Activated T-helper 1 cell treated with Interleukin-2 at 50 U/mL for 16 hours (primary cell): ENCODE measurements at places on chromosomes 6 and 20.

DNA sequence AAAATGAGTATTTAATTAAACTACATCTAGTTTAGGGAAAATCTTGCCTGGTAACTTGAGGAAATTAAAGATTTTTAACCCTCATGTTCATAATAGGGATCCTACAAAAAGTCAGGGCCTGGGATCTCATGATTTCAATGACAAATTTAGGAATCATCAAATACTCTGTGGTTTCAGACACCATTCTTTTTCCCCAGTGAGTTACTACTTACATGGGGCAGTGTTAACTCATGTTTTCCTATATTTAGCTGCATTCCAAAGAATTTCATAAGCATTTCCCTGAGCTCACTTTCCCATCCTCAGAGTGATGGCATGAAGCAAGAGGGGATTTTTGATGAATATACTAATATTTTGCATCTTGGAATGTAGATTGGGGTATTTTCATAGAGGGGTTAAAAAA, 321.7 kb downstream of the CENPW start:
- DNase-seq: no peak

DNA sequence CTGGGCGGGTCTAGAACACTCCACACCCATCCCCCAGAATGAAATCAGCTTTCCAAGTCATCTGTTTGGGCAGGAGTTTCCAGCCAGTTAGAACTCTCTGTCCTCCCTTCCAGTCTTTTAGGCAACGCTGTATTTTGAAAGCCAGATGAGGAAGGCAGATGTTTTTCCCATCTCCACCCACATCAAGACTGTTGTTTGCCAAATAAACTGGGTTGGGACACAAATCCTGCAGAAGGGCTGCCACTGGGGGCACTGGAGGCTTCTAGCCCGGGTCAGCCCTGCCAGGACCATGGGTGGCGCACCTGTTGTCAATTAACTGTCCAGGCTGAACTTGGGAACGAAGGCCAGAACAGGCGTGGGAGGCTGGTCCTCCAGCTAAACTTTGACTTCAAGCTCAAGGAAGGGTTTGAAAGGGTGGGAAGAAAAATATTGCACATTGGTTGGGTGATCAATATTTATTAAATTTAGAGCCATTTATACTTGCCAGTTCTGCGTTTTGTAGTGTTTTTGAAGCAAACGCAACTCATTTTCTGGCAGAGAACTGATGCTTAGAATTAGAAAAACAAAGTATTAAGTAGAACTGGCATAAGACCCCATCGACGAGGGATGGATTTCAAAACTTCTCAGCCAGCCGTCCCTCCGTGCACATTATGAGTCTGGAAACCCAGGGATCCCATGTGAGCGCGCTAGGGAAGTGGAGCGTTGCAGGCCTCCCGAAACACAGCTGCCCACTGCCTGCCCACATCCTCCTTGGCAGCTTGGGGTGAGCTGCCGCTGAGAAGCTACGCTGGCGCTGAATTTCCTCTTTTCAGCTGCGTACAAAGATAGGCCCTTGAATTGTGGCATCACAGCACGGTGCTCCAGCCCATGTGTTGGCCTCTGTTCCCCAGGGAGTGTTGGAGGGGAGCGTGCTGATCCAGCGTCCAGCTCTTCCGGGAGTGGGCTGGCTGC, 297.4 kb downstream of the QKI start:
- no peak for DNase-seq

DNA sequence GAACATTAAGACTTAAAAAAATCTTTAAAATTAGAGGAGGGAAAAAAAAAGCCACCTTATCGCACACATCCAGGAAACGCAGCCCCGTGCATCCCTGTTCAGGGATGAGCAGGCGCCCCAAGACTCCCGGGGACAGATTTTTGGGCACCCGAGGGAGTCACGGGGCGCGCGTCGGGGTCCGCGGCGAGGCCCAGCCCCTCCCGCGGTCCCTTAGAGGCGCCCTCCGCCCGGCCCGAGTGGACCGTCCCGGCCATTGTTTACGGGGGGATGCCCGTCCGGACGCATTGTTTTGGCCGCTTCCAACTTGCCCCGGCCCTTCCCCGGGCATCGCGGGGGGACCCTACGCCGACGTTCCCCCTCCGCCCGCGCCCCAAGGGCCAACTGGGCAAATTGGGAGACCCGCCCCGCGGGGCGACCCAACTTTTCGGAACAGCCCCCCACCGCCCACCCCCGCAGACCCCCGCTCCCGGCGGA, 610 bp downstream of the ZNF217 start:
- no peak for DNase-seq

DNA sequence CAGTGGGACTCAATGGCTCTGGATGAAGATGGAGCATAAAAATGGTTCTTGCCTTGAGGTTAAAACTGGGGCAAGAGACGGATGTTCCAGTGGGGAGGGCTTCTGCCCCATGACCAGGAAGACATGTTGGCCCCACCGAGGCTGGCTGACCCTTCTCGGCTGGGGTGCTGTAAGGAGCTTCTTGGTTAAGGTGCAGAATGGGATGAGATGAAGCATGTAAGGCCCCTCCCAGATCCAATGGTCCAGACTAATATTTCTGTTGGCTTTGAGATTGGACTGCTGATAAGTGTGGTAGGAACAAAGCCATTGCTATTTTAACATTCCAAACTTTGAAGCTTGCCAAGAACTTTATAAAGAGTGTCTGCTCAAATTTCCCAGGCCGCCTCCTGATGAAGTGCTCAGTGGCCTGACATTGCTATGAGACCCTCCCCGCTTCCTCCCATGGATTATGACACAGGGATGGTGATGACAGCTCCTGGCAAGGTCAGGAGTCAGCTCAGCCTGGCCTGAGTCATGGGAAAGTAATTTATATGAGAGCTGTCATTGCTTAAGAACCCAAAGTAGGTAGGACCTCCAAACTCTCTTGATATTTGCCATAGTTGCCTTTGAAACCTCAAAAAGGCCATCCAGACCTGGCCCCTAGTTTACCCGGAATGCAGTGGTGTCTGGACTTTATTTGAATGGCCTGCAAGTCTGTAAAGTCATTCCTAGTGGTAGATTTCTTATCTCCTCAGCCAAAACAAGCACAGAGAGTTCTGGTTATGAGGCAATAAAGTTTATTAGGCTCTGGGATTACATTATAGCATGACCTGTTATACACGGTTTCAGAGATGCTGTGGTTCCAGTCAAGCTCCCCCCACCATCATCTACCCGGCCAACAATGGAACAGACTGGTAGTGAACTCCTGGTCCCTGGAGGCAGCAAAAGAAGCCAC, 55.2 kb downstream of the TGM2 start:
- DNase-seq: no peak

- DNase-seq: no peak
Measured at GRCh38 chr6:109298605-109299264, 83.5 kb downstream of the CD164 start.

- DNase-seq: no peak
Measured at GRCh38 chr6:36783603-36784375, 55.5 kb downstream of the CPNE5 start.

GRCh38 chr6:133778414-133779130, 110.3 kb upstream of the TCF21 start:
- no peak for DNase-seq

GRCh38 chr6:55668591-55668990, 89.6 kb upstream of the HMGCLL1 start:
- no peak for DNase-seq

DNA sequence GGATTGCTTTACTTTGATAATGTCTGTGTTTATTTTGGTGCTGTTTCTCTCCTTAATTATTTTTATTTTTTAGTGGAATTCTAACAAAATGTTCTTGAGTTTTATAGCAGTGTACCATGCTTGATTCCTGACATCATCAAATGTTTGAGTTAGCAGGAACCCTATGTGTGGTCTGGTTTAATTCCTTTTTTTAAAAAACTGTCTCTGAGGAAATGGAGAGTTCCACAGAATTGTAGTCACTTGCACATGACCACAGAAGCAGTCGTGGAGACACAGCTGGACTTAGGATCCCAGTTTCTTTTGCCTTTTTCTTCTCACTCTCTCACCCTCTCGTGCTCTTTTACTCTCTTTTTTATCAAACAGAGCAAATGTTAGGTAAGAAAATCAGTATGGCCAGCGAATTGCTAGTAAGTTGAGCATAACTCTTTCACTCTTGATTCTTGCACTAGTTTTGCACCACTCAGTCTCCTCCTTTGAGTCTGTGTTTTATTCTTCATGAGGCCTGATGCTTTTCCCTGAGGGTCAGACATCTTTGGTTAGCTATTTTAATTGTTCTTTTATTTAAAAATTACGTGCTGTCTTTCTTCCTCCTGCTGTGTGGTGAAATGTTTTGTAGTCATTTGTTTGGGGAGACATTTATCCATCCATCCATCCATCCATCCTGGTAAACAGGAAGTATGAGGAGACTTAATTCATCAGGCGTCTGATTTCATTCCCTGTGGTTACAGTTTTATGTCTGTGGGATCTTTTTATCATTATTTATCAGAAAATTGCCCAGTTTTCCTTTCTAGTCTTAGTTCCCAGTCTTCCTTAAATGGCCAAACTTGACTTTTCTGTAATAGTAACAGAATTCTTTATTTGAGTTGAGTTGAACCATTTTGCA, 83.0 kb downstream of the SCAF8 start:
- no peak for DNase-seq

DNA sequence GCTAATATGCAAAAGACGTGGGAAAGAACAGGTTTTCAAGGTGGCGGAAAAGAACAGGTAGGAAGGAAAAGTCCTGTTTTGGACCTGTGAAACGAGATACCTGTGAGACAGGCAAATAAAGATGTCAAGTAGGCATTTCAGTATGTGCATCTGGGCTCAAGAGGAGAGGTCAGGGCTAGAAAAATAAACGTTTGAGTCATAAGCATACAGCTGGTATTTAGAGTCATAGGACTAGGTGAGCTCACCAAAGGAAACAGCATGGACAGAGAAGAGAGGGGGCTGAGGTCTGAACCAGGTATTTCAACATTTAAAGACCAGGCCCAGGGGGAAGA, 14.9 kb downstream of the MTFR2 start:
- DNase-seq: no peak

DNA sequence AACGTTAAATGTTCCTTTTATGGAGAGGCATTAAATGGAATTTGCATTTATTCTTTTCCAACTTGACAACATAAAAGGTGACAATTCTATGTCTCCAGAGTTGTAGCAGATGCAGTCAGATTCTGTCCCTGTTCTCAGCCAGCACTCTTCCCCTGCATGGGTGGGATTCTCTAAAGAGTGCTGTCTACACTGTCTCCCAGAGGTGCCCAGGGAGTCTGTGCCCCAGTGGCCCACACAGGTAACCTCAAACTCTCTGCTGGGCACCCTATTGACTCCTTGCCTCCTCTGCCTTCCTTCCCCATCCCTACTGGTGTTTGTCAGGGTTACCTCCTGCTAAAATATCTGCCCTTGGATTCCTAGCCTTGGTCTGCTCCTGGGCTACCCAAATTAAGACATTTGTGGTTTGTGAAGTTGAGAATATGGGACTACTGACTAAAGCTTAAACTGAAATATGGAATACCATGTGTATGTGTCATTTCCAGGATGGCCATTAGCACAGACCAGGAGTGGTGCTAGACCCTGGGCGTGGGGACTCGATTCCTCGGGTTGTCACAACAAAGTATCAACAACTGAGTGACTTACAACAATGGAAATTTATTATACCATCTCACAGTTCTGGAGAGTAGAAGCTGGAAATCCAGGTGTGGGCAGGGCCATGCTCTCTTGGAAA, 284.7 kb downstream of the CDH26 start:
- DNase-seq: no peak

- DNase-seq: no peak
Measured at GRCh38 chr6:108801366-108801765, 46.9 kb upstream of the ARMC2 start.

DNA sequence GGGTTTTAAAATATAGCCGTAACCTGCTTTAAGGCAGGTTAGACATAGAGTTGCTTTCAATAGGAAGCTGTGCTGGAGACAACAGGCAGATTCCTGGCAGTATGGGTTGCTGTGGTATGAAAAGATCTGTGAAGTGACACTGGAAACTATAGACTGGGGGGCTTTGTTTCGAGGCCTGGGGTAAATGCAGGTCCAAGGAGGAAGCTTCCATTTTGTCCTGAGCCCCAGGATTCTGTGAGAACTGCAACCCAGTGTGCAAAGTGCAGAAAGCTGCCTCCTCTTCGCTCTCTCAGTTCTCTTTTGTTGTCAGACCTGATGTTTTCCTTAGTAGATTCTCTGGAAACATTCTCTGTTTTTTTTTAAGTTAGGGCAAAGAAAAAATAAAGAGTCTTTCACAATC, 86.9 kb downstream of the LYRM4 start:
- no peak for DNase-seq

DNA sequence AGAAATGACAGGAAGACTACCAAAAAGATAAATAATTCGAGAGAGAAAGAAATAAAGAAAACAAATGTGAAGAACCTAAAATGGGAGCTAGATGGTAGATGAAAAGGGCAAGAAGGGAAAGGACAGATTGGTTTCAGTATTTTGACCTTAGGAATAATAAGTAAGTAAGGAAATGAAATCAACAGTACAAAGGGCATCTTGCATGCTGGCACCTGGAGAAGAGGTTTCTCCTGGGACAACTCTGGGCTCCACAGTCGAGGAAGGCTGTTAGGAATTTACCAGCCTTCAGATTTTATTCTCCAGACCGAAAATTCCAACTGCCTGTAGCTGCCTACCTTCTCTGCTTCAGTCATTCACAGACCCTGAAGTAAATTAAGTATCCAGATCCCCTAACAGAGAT, 80.5 kb downstream of the SMLR1 start:
- no peak for DNase-seq

DNA sequence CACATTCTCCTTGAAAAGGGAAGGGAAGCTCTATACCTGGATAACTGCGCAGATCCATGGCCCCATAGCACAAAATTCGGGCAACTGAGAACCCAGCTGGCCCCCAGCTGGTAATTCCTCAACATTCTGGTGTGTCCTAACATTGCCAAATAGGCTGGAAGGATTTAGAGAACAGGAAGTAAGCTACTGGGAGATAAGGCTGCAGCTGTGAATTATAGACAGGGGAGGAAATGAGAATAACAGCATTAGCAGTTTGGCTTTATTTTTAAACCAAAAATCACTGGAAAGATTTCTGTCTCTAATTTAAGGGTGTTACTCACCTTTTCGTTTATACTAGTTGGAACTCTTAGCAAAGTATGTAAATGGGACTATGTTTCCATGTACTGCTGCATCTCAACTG, 97.2 kb downstream of the TULP4 start:
- DNase-seq: no peak

DNA sequence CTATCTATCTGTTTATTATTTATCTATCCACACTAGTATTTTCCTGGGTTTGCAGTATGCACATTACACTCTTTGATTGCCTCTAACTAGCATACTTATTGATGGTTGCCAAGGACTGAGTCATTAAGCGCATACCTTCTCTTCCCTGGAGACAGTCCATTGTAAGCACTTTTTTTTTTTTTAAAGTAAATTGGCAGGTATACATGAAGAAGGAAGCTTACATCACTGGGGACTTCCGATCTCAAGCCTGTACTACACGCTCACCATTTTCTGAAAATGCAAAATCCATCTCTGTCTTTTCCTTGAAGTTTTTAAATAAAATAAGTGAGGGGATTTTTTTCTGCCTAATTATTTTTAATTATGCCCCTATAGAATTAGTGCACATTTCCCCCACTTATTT, 63.5 kb downstream of the HMGN3 start:
- DNase-seq: no peak

GRCh38 chr6:119060255-119060907, 18.1 kb downstream of the FAM184A start:
- no peak for DNase-seq
